ENCODE measurements at places on chromosomes 3 and 15. TPM values are rescaled to one million over a fixed set of nuclear protein-coding genes. Genes with fewer than 3 reads are reported as not detected.

ISG20 gene
- 32.2 TPM for total RNA-seq

SAMMSON gene
- not detected for total RNA-seq

ARHGAP11A gene
- 69.9 TPM for total RNA-seq

POMGNT2 gene
- total RNA-seq = 8.1 TPM

CYP1A2 gene
- not detected for total RNA-seq
